ENCODE measurements at places on chromosomes 3 and 15.

DNA sequence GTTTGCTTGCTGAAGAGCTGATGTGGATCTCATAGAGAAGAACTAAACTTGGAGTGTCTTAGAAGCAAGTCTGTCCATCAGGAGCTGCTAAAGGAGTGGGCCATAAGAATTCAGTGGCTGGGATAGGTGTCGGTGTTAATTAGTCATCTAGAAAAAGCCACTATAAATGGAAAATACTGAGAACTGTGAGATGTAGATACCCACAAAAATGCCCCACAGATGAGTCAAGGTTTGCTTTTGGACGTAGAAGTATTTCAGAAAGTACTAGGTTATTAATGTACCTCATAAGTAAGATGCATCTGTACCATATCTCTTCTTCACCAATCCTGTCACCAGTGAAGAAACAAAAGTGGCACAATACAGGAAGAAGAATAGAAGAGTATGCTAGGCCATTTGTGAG is 530.9 kb upstream of the TGFBR2 start:
- no peak for DNase-seq

- DNase-seq, result no peak
Measured at GRCh38 chr3:125148836-125149235, 63.7 kb downstream of the SLC12A8 start.

GRCh38 chr3:50100386-50100785 is 11.7 kb downstream of the RBM5 start:
- no peak for DNase-seq

DNA sequence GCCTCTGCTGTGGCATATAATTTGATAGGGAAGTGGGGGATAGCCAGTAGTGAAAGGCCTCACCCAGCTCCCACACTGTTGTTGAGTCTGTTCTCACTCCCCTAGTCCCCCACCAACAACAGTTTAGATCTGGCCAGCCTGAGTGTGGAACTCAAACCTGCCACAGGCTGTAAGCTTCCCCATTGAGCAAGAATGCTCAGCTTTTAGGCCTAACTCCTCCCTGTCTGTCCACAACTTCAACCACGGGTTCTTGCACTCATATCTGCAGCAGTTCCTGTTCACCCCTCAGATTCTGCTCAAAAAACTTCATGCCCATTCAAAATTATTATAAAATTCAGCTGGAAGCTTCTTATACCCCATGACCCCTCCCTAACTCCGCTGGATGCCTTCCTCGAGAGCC is 975.1 kb downstream of the NSUN3 start:
- no peak for DNase-seq

DNA sequence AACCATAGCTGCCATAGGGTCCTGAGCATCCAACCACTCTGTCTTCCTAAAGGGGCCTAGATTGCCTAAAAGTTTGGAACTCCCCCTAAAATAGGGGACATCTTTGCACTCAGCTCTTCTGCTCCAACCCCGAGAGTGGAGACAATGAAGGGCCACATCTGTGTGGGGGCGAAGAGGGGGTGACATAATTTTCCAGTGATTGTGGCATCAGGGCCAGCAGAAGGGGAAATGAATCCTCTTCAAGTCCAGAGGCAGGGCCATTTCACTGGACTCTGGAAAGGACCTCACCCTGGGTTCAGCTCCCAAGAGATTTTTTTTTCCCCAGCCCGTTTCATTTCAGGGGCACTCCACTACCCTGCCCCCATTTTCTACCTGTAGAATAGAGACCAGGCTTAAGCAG is 4.6 kb upstream of the ANKRD63 start:
- no peak for DNase-seq

DNA sequence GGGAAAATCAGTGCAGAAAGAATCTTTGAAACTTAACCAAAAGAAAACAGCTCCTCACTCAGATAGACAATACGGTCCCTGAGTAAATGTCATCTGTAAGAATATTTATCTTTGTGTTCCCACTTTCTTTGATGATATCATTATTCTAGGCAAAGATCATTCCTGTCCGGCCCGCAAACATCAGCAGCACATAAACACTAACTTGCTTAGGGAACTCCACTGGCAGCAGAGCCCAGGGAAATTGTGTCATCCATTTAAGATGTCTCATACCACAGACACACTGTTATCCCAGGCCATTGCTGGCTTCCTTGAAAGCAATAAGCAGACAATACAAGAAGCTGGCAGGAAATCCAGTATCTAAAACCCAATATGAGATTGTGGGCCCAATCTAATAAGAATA is 20.1 kb upstream of the CD96 start:
- DNase-seq, result no peak

- no peak for DNase-seq
Measured at GRCh38 chr3:124372775-124373174, 357.5 kb upstream of the UMPS start.

GRCh38 chr3:107850681-107851080 is 240.2 kb downstream of the CD47 start:
- no peak for DNase-seq

DNA sequence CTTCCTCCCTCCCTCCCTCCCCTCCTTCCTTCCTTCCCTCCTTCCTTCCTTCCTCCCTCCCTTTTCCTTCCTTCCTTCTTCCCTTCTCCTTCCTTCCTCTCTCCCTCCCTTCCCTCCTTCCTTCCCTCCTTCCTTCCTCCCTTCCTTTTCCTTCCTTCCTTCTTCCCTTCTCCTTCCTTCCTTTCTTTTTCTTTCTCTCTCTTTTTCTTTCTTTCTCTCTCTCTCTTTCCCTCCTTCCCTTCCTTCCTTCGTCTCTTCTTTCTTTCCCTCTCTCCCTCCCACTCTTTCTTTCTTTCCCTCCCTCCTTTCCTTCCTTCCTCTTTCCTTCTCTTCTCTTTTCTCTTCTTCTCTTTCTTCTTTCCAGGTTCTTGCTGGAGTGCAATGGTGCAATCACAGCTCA is 1.9 kb upstream of the ZNF662 start:
- DNase-seq, result no peak

DNA sequence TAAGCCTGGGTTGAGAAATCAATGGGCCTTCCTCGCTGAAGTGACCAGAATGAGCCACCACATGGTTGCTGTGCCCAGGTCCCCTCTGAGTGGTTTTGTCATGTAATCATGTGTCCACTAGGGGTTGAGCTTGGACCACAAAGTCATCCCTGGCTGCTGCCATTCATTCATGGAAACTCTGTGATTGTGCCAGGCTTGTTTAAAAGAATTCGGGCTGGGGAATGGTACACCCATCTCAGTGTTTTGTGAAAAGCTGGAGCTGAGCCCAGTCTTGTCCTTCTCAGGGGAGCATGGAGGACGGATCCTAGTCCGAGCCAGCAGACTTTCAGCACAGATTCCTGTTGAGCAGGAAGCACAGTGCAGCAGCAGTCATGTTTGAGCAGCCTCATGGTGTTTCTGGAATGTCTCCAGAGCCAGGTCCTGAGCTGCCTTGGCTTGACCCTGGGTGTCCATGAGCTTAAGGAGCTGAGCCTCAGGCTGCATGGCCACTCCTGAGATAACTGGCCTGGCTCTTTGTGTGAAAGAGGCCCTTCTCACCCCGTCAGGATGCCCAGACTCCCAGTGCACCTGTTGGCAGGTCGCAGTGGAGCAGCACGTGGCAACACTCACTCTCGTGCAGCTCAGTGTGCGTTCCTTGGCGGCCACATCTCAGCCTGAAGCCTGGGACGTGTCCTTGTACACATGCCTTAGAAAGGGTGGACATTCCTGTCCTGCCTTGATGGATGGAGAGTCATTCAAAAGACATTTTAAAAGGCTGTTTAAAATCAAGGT is 260.3 kb upstream of the TPM1 start:
- DNase-seq, result peak; percentile 72

GRCh38 chr3:119140466-119140865 is 5.5 kb upstream of the TEX55 start:
- no peak for DNase-seq

DNA sequence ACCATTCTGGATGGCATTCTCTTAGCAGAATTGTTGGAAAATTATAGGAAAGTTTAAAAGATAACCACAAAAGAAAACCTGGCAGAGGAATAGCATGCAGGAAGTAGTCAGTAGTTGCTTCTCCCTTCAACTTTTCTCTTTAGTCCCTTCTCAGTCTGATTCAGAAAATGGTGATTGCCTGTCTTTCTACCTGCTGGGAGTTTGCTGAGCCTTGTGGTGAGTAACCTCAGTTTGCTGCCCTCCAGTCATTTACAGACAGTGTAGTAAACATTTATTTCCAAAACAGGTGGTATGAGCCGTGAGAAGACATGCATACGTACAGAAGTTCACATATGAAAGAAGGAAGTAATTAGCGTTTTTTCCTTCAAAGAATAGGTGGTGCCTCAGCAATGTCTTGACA is 224.7 kb upstream of the POU1F1 start:
- DNase-seq, result no peak

DNA sequence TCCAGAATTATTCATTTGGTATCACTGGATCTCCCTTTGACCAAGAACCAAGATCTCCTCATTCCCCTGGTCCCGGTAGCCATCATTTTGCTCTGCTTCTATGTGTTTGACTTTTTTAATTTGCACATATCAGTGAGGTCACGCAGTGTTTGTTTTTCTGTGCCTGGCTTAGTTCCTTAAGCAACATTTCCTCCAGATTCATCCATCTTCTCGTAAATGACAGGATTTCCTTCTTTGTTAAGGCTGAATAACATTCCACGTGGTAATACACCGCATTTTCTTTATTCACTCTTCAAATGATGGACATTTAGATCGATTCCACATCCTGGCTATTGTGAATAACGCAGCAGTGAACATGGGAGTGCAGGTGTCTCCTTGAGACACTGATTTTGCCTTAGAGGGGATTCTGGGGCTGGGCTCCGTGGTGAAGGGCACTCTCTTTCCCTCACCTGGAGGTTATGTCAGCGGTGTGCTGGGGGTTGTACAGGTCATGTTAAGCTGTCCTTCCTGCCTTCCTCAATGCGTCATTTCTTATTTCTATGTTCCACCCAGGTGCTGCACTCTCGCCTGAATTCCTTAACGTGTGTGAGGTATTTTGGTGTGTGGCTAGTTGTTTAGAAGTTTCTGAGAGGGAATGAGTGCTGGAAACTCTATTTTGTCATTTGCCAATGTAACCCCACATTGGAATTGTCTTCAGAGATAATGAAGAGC is 212.2 kb downstream of the LPP start:
- DNase-seq, result no peak

DNA sequence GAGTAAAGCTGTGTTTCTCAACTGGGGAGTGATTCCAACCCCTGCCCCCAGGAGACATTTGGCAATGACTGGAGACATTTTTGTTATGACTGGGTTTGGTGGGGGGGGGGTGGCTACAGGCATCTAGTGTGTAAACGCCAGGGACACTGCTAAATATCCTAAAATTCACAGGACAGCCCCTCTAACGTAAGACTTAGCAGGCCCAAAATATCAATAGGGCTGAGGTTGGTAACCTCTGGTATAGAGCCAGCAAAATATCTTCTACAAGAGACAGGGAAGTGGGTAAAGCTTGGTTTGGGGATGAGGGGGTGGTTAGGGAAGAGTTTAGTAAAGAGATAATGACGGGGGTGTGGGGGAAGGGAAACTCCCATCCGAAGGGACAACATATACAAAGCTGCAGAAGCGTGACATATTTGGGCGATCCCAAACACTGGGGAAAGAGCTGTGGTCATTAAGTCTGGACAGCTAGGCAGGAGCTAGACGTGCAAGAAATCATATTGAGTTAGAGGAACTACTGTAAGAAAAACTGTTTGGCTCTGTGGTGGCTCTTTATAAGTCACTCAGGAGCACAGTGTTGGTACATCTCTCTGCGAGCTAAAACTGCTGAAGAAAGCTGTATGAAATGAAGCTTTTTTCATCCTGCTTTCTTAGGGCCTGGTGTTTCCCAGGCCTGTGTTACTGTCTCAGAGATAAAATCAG is 697 bp upstream of the TRIM69 start:
- DNase-seq, result no peak

GRCh38 chr3:10975695-10976234 is 16.8 kb upstream of the SLC6A1 start:
- DNase-seq, result no peak

- DNase-seq, result no peak
Measured at GRCh38 chr3:150871192-150871591, 34.0 kb downstream of the MINDY4B start.

DNA sequence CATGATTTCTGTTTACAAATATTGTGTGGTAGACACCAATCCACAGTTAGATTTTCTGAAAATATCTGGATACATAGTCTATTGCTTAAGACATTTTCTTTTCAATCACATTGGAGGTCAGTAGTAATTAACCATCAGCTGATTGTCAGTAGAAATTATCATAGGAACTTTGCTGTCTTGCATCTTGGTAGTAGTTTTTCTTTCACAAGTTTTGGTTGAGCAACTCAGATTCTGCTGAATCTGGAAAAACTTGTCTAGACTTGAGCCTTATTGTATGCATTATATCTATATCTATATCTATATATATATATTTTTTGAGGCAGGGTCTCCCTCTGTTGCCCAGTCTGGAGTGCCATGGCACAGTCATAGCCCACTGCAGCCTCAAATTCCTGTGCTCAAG is 4.0 kb downstream of the RAB11A start:
- DNase-seq, result no peak

GRCh38 chr3:71521940-71522876 is 61.3 kb downstream of the FOXP1 start:
- DNase-seq, result no peak

- no peak for DNase-seq
Measured at GRCh38 chr3:39075910-39076309, 24.1 kb downstream of the WDR48 start.

All from COR-L47 (cell line).